ENCODE measurements at places on chromosomes 1 and 21. TPM values are rescaled to one million over a fixed set of nuclear protein-coding genes. Genes with fewer than 3 reads are reported as not detected.

Gene S100A7A
- not detected for polyA plus RNA-seq

Gene TMPRSS15
- not detected for polyA plus RNA-seq

Gene NOS1AP
- 2.8 TPM for polyA plus RNA-seq

Gene TNN
- 2.4 TPM for polyA plus RNA-seq

Gene REG4
- polyA plus RNA-seq: not detected

Gene TENT5C
- 11.7 TPM for polyA plus RNA-seq

Gene PRR9
- polyA plus RNA-seq: not detected

Gene FALEC
- 0.95 TPM for polyA plus RNA-seq

Gene TMEM54
- 21.4 TPM for polyA plus RNA-seq

Gene BSND
- not detected for polyA plus RNA-seq

Gene PTCH2
- 7.1 TPM for polyA plus RNA-seq

Gene MAEL
- 0.23 TPM for polyA plus RNA-seq

Gene GPX7
- 83.7 TPM for polyA plus RNA-seq

Gene TRIM67
- 0.34 TPM for polyA plus RNA-seq

Gene KCNK2
- 0.09 TPM for polyA plus RNA-seq

Gene NECTIN4
- polyA plus RNA-seq: 7.3 TPM

Gene OLIG2
- not detected for polyA plus RNA-seq

Gene RCAN1
- 17.8 TPM for polyA plus RNA-seq

Gene PCBP3
- polyA plus RNA-seq: 1.9 TPM

Gene NFASC
- 1.4 TPM for polyA plus RNA-seq

Data from right lung (tissue), 10 donors.